Effector memory CD4-positive, alpha-beta T cell (primary cell): ENCODE measurements at places on chromosomes 1 and 21.

DNA sequence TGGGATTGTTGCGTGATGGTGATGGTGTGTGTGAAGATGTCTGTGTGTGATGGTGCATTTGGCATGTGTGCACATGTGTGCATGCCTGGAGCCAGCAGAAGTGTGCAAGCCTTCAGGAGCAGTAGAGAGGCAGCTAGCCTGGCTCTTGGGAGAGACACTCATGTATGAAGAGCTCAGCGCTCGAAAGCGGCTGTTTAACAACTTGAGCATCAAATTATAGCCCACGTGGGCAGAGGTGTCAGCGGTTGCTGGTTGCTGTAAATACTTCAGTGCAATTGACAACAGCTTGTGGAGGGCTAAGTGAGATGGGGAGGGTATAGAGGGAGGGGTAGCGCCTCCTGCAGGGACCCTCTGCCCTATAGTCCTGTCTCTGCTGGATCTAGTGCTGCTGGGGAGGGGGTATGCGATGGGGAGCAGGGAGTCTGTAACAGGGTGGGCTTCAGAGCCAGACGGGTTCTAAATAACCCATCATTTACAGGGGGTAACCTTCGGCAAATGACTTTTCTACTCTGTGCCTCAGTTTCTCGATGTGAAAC, 21.5 kb downstream of the FOXD2 start:
- H3K4me1 ChIP-seq: no peaks in the 10 kb centered on the region
- no peak overlapping the region for H3K27ac ChIP-seq
- peaks cover 3% of the 10 kb centered on the region for H3K27me3 ChIP-seq
- no peaks in the 10 kb centered on the region for H3K36me3 ChIP-seq
- H3K4me3 ChIP-seq: no peak overlapping the region

DNA sequence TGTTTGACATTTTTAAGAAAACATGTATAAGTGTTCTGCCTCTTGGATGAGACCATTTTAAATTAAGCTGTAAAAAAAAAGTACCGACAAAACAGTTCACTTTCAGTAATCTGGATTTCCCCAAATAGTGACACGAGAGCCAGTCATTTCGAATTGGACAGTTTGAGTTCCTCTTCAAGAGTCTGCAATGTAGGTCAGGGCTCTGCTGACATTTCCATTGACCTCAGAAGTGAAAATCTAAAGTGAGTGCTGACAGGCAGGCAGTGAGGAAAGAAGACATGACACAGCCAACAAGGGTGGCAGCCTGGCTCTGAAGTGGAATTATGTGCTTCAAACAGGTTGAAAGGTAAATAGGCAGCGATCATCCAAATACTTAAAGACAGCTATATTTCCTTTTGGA, at the start of gene IL23R:
TSS of gene IL23R (plus strand) at position 259 of the 400 bp plus-strand sequence. CDS start 1,667 bp downstream, outside the sequence.
- H3K36me3 ChIP-seq: no peaks in the 10 kb centered on the region
- peak; percentile 32 for DNase-seq
- no peak within 1 kb of the TSS for H3K27ac ChIP-seq
- no peak within 1 kb of the TSS for H3K4me3 ChIP-seq

- peaks cover 23% of the 10 kb centered on the region for H3K27me3 ChIP-seq
- H3K36me3 ChIP-seq: no peaks in the 10 kb centered on the region
- peaks cover 15% of the 10 kb centered on the region for H3K4me1 ChIP-seq
- H3K4me3 ChIP-seq: no peak overlapping the region
- no peak overlapping the region for H3K27ac ChIP-seq
Observed at GRCh38 chr1:26996024-26996423, 2.5 kb downstream of the TRNP1 start.

- peaks cover 27% of the 10 kb centered on the region for H3K4me1 ChIP-seq
- DNase-seq: no peak
- peak overlapping the region; percentile 33 for H3K27ac ChIP-seq
- peaks cover 36% of the 10 kb centered on the region for H3K36me3 ChIP-seq
- no peak overlapping the region for H3K4me3 ChIP-seq
Observed at GRCh38 chr1:27886353-27886679, 14.0 kb downstream of the THEMIS2 start.

DNA sequence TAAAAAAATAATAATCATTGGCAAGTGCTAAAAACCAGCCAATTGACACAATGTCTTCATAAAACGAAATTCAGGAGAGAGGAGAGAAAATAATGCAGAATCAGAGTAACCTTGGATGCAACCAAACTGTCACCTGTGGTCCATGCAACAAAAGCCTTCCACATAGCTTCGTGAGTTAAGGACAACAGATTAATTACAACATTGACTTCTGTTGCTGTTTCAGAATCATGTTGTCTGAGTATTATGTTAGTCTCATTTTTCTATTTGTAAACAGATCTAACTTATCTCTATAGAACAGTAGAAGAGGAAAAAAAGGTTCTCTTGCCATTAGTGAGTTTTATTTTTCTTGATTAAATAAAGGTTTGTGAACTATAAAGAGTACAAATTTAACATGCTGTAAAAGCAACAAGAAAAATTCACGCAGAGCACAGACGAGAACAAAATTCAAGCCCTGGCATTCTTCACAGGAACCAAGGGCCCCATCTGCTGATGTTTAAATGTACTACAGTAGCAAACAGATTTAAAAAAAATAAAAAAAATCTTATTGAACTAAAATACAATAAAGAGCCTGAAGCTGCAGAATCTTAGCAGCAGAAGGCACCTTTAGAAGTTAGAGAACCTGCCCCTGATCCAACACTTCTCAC, 381.1 kb upstream of the PKN2 start:
- H3K4me3 ChIP-seq: no peak overlapping the region
- H3K27ac ChIP-seq: no peak overlapping the region
- no peaks in the 10 kb centered on the region for H3K4me1 ChIP-seq
- no peaks in the 10 kb centered on the region for H3K27me3 ChIP-seq
- H3K36me3 ChIP-seq: no peaks in the 10 kb centered on the region
